WTC11 (cell line): ENCODE measurements at places on chromosomes 4 and X.

DNA sequence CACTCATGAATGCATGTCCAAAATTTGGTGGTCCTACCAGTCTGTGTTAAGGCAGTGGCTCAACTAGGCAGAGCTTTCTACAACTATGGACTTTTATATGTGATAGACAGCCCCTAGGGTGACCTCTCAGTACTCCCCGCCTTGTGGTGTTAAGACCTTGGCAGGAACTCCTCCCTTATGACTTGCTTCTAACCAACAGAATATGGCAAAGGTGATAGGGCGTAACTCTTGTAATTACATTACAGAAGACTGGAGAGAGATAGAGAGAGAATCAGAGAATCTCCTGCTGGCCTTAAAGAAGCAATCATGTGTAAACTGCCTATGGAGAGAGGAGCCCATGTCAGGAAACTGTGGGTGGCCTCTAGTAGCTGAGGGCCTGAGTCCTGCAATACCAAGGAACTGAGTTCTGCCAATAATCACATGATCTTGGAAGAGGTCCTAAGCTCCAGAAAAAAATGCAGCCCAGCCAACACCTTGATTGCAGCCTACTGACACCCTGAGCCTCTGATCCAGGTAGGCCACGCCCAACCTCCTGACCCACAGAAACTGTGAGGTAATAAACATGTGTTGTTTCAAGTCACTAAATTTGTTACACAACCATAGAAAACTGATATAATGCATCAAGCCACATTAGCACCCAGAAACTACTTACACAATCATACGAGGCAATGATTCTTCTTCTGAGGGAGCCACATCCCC lies 68.9 kb downstream of the INPP4B start:
- DNase-seq = no peak

DNA sequence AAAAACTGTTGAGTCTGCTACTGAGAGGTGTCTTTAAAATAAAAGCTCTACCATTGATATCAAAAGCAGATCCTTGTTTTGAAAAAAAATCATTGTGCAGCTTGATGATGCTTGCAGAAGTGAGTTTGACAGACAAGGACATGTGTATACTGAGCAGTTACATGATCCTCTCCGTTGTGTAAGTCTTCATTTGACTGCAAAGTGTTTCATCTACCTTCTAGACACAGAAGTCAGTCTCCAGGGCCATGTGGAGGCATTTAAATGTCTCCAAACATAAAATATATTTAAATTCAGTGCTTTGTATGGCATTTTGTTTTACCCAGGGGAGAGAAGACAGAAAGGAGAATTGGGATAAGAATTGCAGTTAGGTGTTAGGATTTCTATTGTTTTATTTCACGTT lies 107.8 kb upstream of the MYOZ2 start:
- no peak for DNase-seq

DNA sequence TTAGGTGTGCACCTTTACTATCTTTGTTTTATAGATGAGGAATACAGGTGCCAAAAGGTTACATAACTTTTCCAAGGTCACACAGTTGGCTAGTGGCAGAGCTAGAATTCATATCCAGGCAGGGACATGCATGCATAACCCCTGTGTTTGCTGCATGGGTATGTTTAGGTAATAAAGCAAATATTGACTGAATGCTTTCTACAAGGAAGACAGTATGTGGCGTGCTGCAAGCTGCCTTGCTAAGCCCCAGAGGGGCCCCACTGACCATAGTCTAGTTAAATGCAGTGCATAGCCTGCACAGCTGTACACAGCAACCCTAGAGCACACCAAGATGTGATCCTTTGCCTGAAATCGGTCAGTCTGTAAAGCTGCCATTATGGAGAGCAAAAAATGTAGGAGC lies 320.5 kb upstream of the IGFBP7 start:
- no peak for DNase-seq

DNA sequence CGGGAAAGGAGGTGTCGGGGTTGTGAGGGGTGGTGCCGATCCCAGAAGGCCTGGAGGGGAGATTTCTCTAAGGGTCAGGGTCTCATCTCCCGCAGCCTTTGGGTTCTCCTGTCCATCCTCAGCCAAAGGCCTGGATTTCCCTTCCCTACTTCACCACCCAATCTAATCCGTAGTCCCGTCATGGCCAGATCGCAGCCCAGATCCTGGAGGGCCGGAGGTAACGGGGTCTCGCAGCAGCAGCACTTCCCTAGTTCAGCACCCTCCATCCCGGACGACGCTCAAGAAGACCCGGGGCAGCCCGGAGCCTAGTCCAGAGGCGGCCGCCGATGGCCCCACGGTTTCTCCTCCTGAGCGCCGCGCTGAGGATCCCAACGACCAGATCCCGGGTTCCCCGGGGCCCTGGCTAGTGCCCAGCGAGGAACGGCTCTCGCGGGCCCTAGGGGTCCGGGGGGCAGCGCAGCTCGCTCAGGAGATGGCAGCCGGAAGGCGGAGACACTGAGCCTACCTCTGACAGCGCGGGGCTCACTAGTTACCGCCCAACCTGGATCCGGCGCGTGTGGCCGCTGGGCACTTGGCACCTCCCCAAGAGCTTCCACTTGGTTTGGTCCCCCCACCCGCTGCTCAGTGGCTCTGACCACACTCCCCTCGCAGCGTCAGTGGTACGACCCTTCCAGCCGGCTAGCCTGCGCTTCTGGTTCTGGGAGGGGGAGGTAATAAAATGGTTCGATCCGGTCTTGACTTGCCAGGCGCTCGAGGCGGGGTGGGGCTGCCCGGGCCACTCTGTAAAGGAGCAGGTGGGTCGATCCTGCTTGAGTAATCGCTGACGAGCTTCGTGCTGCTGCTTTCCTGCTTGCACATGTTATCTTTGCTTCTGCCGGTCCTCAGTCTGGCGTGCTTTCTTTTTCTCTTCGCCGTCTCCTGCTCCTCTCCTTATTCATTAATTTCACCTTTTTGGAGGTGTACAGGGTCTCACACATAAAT lies 3.6 kb downstream of the MAGIX start:
- DNase-seq = peak; percentile 89

GRCh38 chrX:105375816-105376215 lies 155.3 kb upstream of the TEX13A start:
- no peak for DNase-seq

DNA sequence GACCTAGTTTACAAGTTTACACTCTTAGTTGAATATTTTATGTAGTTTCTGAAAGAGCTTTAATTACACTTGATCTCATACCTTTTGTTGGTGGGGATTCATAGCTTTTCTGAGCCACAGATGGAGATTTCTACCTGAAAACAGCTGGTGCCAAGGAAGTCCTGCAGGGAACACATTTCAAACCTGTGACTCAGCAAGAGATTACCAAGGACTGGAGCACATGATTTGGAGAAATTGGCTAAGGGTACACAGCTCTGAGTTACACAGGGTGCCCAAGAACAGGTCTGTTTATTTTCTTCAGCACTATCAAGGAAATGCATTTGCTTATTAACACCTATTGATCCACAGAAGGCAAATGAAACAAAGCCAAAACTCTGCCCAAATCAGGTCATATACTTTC lies 691.5 kb downstream of the KCTD8 start:
- no peak for DNase-seq

GRCh38 chr4:180084561-180084960 lies 2158.6 kb upstream of the TENM3 start:
- DNase-seq = no peak

DNA sequence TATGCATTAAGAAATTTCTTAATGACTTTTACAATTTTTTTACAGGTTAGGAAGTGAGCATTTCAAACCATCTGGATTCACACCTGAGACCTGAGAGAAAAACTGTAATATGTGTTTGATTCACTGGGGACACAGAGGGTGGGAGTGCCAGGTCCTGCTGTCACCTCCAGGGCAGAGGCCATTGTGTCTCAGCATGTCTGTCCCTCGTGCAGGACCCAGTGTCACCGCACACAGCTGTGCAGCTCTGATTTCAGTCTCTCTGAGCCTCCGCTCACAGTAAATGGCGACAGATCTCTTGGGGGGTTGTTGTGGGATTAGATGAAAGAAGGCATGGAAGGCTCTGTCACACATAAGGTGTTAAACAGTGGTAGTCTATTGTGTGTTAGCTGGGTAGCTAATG lies 23.0 kb upstream of the CLDN24 start:
- no peak for DNase-seq

DNA sequence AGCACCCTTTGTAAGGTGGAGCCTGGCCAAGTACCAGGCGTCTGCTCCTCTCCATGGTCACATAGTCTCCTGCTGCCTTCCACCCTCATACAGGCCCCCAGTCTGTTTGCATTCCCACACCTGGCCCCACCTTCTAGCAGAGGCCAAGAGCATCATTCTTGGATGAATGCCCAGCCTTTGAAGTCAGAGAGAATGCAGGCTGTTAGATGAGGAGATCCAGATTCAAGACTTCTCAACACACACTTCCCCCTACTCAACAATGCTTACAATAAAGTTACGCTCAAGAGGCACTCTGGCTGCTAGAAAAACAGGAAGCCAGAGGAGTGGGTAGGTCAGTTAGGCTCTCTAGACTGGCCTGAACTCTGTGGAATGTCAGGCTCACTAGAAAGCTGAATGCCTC lies 43.3 kb downstream of the SHROOM4 start:
- no peak for DNase-seq

DNA sequence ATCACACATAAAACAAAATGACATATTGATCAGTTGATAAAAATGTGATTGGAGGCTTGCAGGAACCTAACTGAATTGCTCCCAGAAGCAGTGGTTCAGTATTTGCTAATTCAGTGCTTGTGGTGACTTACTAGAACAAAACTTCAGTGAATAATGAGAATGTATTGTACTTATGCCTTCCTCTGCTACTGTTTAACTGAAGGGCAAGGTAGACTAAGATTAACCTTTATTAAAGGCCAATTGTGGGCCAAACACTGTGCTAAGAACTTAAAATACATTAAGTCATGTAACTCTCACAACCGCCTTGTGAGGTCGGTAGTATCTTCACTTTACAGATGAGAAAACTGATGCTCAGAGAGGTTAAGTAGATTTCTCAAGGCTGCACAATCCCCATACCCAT lies 14.9 kb downstream of the IGFBP7 start:
- DNase-seq = no peak

- DNase-seq = no peak
Observed at GRCh38 chr4:29467044-29467717, 1253.0 kb upstream of the PCDH7 start.

DNA sequence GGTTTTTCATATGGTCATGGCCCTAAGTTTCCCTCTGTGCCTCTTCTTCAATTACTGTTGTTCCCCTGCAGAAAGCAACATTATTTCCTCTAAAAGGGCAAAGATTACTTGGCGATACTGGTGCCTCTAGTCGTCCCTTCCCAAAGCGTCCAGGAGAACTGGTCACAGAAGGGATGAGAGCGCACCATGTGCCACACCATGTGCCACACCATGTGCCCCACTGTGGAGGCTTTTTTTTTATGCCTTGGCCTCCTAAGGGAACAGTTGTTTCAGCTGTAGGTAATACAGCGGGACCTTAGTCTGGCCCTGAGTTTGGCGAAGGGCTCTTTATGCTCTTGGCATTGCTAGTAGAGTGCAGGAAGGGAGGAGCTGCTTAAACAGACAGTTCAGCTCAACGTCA lies 11.5 kb upstream of the FGG start:
- DNase-seq = no peak

DNA sequence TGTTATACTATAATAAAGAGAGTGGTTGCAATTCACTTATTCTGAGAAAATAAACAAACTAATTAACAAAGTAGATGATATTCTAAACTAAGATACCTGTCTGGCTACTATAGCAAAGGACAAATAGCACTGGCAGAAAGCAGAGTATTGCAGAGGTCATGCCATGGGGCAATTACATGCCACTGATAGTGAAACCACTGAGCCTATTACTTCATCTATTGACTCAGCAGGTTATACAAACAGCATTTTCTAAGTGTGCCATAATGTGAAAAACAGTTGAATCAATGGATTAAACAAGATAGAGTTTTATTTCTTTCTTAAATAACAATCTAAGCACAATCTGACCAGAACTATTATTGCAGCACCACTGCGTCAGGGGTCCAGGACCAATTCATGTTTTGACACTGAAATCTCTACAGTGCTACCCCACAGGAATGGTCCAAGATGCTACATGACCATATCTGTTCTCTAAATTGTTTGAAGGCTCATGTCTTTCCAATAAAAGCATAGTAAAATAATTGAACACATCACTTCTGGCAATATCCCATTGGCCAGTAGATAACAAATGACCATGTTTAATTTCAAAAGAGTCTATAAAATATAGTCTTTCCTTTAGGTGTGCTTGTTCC lies 389.5 kb upstream of the GRID2 start:
- DNase-seq = no peak

- no peak for DNase-seq
Observed at GRCh38 chr4:104382961-104383360, 111.7 kb downstream of the CXXC4 start.

DNA sequence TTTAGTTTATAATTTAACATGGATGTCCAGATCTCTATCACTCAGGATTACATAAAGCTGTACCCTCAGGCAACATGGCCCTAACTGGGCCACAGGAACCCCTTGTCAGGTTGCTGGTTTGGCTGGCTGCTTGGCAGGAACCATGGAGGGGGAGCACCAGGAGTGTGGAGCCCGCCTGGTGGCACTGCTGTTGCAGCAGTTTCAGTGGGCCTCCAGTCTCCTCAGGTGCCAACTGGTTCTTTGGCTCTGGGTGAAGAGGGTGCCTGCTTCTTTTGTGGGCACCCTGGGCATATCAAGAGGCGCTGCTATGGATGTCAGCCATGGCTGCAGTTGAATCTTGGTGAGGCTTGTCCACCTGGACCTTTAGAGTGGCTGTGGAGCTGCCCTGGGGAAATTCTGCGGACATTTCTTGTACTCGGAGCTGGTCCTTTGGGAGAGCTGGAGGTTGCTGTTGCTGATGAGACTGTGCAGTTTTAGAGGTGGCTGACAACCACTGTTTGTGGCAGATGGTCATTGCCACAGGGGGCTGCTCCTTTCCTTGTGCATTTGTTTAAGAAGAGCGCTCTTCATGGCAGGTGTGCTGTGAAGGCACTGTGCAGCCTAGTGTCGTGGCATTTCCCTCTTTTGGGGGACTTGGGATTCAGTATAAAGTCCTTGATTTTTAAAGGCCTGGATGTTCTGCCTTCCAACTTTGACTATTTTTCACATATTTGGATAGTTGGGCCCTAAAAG lies 10.3 kb upstream of the SMIM14 start:
- no peak for DNase-seq

GRCh38 chrX:69496183-69496582 lies 7.9 kb upstream of the NALF2 start:
- DNase-seq = no peak

GRCh38 chr4:15913631-15913970 lies 24.9 kb downstream of the FGFBP1 start:
- no peak for DNase-seq

DNA sequence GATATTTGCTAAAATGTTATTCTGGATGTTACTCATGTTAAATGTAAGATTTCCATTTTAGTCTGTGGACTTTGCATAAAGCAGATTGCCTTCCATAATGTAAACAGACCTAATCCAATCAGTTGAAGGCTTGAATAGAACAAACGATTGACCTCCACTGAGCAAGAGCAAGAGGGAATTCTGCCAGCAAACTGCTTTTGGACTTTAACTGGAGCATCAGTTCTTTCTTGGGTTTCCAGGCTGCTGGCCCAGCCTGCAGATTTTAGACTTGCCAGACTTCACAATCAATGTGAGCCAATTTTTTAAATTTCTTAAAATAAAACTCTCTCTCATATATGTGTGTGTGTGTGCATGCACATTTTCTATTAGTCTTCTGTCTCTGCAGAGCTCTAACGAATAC lies 1248.8 kb downstream of the ADGRL3 start:
- DNase-seq = no peak

GRCh38 chr4:121784975-121785374 lies 16.1 kb upstream of the EXOSC9 start:
- no peak for DNase-seq
